Small intestine (tissue), 16 donors: ENCODE measurements at places on chromosomes 1 and 21. TPM values are rescaled to one million over a fixed set of nuclear protein-coding genes. Genes with fewer than 3 reads are reported as not detected.

DNA sequence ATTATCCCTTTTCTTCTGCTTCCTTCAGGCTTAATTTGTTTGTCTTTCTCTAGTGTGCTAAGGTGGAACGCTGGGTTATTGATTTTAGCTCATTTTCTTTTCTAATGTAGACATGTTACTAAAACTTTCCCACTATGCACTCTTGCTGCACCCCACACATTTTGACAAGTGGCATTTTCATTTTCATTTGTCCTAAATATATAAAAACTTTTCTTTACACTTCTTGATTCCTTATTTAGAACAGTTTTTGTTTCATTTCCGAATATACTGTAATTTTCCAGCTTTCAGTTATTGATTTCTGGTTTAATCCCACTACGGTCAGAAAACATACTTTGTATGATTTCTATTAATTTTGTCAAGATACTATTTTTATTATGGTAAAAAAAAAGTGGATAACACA, 25.3 kb downstream of the SH3BP5L start:
- no peaks in the 10 kb centered on the region for H3K36me3 ChIP-seq
- no peaks in the 10 kb centered on the region for H3K4me1 ChIP-seq
- DNase-seq = no peak
- H3K27ac ChIP-seq = no peak overlapping the region
- no peak overlapping the region for H3K4me3 ChIP-seq
- H3K27me3 ChIP-seq = no peaks in the 10 kb centered on the region

The SYT14 gene
- 0.13 TPM for polyA plus RNA-seq

DNA sequence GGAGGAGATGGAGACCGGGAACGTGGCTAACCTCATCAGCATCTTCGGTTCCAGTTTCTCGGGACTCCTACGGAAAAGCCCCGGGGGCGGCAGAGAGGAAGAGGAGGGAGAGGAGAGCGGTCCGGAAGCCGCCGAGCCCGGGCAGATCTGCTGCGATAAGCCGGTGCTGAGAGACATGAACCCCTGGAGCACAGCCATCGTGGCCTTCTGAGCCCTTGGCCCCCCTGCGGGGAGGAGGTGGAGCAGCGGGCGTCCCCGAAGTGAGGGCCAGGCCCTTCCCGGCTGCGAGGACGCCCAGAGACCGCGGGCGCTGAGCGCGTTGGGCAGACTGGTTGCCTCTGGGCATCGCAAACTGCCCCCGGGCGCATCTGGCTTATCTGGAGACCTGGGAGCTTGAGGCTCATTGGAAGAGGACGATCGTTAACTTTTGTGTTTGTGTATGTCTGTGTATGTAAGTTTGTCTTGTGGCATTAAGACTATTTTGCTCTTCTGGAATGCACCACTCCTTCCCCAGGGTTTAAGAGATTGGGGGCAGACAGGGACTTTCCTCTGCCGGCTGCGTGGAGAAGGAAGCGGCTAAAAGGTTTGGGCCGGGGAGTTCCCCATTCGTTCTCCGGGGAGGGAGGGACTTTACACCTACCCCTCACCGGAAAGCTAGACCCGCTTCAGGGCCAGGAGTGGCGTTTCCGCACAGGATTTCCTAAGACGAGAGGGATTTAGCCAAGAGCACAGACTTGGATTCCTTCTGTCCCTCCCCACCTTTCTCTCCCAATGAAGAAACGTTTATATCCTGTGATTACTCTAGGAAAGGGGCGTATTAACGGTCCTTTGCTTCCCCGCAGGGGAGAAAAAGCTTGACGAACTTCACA, 1.4 kb downstream of the IER5 start:
- DNase-seq = peak; percentile 82
- H3K4me1 ChIP-seq = peaks cover 8% of the 10 kb centered on the region

The SHISAL2A gene
- polyA plus RNA-seq = 0.45 TPM

DNA sequence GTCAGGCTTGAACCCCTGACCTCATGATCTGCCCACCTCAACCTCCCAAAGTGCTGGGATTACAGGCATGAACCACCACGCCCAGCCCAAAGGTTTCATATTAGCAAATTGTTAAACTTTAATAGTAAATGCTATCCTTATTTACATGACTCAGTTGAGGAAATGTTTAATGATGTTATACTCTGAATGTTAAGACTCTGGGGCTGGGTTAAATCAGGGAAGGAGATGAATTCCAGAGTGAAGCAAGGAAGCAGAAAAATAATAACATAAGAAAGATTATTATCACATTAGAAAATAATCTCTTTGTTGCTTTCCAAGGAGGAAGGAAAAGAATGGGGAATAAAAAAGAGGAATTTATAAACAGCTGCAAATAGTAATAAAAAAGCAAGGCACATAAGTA, 105.3 kb downstream of the PTGS2 start:
- no peak overlapping the region for H3K27ac ChIP-seq
- H3K27me3 ChIP-seq = no peaks in the 10 kb centered on the region
- H3K36me3 ChIP-seq = no peaks in the 10 kb centered on the region
- no peak overlapping the region for H3K4me3 ChIP-seq
- DNase-seq = no peak

The KCNA3 gene
- 0.45 TPM for polyA plus RNA-seq

The BARHL2 gene
- not detected for polyA plus RNA-seq

GRCh38 chr1:114690148-114690547, 5.2 kb downstream of the AMPD1 start:
- DNase-seq = no peak
- no peak overlapping the region for H3K27ac ChIP-seq
- H3K36me3 ChIP-seq = no peaks in the 10 kb centered on the region
- no peaks in the 10 kb centered on the region for H3K4me1 ChIP-seq
- H3K4me3 ChIP-seq = no peak overlapping the region

The NOTCH2 gene
- polyA plus RNA-seq = 19.2 TPM

DNA sequence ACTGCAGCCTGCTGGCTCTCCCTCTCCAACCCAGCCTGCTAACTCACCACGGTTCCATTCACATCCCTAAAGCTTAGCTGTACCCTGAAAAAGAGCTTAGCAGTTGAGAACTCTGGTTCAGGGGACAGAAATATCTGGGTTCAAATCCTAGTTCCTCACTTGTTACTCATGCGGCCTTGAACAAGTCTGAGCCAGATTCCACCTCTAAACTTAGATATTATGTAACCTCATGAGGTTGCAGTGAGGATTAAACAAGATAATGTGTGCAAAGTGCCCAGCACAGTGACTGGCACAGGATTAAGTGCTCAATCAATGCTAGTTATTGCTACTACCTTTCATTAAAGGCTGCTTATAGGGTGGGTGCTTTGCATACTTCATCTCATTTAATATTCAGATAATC, 41.3 kb upstream of the DHCR24 start:
- H3K36me3 ChIP-seq = no peaks in the 10 kb centered on the region
- DNase-seq = no peak
- H3K27me3 ChIP-seq = no peaks in the 10 kb centered on the region
- no peak overlapping the region for H3K27ac ChIP-seq
- H3K4me3 ChIP-seq = no peak overlapping the region
- H3K4me1 ChIP-seq = no peaks in the 10 kb centered on the region

GRCh38 chr1:933603-933940, 9.8 kb downstream of the SAMD11 start:
- no peak overlapping the region for H3K27ac ChIP-seq
- DNase-seq = no peak
- H3K27me3 ChIP-seq = peaks cover 87% of the 10 kb centered on the region
- peaks cover 17% of the 10 kb centered on the region for H3K4me1 ChIP-seq

GRCh38 chr1:245855846-245856730, 651.0 kb downstream of the SMYD3 start:
- no peaks in the 10 kb centered on the region for H3K36me3 ChIP-seq
- H3K27me3 ChIP-seq = no peaks in the 10 kb centered on the region
- no peak overlapping the region for H3K4me3 ChIP-seq

GRCh38 chr1:53025034-53025768, 36.8 kb upstream of the PODN start:
- peak; percentile 88 for DNase-seq
- peak overlapping the region; percentile 39 for H3K27ac ChIP-seq
- no peaks in the 10 kb centered on the region for H3K27me3 ChIP-seq
- H3K4me3 ChIP-seq = no peak overlapping the region
- H3K36me3 ChIP-seq = peaks cover 6% of the 10 kb centered on the region
